ENCODE measurements at places on chromosomes 11 and 22.

DNA sequence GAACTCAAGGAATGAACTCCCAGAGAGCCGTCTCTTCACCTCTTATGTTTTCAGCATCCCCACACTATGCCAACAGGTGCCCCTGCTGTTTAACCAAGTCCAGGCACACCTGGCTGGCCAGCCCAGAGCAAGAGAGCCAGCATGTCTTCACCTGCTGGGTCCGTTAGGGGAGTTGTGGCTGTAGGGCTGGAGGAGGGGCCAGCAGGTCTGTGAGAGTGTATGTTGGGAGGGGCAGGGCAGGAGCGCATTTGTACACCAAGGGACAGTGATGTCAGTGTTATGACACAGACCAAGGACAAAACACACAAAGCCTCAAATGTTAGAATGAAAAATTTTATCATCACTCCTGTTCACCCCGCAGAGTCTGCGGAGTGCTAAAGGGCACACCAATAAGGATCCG lies 5.8 kb downstream of the PATZ1 start:
- DNase-seq: no peak

DNA sequence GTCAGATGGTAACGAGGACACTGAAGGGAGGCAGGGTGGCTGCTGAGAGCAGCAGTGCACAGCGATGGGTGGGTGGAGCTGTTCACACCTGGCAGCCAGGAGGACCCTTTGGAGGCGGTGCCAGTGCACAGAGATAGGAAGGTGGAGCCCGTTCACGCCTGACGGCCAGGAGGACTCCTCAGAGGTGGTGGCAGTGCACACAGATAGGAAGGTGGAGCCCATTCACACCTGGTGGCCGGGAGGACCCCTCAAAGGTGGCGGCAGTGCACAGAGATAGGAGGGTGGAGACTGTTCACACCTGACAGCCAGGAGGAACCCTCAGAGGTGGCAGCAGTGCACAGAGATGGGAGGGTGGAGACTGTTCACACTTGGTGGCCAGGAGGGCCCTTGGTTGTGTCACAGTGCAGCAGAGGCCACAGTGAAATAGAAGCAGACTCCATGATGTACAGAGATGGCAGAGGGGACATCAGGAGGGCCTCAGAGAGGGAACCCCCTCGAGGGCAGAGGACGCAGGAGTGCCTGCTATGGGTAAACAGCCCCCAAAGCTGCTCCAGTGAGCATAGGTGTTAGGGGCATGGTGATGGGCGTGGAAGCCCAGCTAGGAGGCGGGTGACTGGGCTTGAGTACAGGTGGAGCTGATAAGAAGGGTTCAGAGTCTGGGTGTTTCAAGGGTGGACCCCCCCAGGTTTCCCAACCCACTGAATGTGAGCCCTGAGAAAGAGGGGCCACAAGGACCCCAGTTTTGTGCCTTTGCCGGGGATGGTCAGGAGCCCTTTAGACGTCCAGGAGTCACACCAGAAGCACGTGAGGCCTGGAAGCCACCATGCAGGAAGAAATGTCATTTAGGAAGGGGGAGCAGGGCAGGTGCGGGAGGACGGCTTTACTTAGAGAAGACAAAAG lies 566.7 kb downstream of the BRD1 start:
- DNase-seq: no peak

- DNase-seq: no peak
Observed at GRCh38 chr22:37797874-37798500, 9.7 kb upstream of the GCAT start.

DNA sequence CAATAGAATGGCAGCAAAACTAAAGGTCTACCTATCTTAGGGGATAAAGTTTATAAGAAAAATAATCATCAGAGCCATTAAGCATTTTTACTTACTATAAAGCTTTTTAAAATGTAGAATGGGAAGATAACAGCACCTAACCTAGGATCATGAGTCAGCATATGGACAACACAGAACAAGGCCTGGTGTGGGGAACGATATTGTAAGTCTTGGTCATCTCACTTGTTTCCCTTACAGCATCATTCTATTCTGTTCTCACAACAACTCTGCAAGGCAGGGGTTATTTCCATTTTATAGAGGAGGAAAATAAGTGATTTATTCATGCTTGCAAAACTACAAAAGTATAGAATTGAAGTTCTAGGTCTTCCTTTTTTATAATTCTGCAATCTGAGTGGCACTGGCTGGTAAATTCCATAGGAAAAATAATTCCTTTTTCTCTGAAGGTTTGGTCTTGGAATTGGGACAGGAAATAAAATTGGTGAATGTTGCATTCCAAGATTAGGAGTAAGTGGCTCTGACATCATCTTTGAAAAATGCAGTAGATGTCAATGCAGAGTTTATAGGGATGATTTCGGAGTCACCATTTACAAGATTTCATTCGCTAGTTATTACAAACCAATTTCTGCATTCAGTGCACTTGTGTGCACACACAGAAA lies 423.0 kb downstream of the DYNC2H1 start:
- no peak for DNase-seq

- DNase-seq: no peak
Observed at GRCh38 chr11:79276736-79277325, 164.0 kb downstream of the TENM4 start.

GRCh38 chr11:126596474-126596873 lies 241.0 kb downstream of the ST3GAL4 start:
- DNase-seq: no peak

All from COR-L47 (cell line).